ENCODE measurements at places on chromosomes 12 and 14.

DNA sequence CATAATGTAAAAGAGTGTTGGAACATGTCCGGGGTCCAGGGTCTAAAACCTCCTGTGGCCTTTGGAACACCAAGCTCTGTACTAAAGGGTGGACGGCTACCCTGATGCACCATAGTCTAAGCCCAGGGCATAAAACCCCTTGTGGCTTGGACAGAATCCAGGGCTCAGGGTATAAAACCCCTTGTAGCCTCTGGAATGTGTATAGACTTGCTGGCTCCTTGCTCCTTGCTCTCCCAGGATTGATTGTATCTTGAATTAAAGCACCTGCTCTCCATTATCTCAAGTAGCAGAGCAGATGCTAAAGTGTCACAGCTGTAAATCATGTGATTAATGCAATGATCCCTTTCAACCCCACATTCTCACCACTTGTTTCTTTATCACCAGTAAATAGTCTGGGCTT, 556.5 kb downstream of the LRFN5 start:
- DNase-seq: no peak

DNA sequence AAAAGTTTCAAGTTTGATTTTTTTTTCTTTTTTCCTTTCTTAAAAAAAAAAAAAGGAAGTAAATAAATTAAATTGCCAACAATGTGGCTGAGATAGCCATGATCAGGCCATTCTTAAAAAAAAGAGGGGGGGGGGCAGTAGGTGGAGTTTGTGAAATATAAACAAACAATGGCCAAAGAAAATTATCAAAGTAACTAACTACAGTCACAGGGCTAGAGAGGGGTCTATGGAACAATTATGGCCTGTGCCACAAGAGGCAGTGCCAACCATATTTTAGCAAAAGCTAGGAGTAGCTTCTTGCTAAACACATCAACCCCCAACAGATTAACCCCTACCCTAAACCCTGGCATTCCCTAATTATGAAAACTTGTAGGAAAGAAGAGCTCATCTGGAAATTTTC, 16.2 kb upstream of the SMARCC2 start:
- no peak for DNase-seq

DNA sequence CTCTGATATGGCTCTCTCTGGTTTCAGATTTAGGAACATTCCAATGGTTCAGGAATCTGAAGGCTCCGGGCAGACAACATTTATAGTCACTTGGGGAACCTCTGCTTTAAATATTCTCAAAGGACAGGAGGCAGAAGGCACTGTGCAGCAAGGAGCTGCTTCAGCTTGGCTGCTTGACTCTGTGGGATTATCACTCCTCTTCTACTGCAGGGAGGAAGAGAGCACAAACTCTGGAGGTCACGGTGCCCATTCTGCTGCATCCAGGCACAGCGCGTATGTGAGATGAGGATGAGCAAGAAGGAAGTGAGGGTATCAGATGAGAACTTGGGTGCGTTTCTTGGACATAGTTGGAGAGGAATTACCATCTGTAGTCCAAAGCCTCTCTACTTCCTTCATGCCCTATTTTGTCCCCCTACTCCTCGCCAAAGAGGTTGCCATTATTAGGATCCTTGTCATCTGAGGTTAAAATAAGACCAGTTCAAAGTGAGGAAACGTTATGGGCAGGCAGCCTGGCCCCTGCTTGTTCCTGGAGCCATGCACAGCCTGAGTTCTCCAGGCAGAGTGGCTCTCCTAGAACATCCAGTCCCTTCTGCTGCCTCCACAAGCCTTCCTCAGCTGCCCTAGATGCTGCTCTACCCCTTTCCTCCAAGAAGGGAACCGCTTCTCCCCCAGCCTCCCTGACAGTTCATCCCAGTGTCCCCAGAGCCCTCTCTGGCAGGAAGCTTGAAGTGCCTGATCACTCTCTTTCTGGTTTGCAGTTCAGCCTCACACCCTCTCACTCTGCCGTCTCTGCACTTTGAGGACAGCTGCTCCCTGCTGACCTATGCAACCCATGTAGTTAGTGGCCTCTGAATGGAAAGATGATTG, 12.5 kb downstream of the FGF6 start:
- DNase-seq: peak; percentile 86

- no peak for DNase-seq
Observed at GRCh38 chr12:15423629-15424028, 101.3 kb downstream of the PTPRO start.

GRCh38 chr14:91371990-91372375, 45.6 kb downstream of the CCDC88C start:
- no peak for DNase-seq

GRCh38 chr12:13816394-13816793, 165.0 kb downstream of the GRIN2B start:
- no peak for DNase-seq

DNA sequence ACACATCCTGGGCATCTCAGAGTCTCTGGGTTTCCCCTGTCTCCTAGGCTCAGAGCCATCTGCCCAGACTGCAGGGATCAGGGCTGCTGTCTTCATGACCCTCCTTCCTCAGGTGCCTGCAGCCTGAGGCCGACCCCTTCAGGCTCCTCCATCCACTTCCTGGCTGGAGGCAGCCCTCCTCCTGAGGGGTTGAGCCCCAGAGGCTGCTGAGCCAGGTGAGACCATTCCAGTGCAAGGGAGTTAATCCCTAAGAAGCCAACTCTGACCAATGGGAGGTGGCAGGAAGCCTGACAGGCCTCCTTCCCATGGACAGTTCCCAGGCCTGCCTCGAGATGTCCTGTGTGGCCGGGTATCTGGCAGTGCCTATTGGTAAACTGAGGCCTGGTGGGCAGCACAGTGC, 8.4 kb upstream of the PPP4R4 start:
- no peak for DNase-seq
